ENCODE measurements at places on chromosomes 12 and 14. TPM values are rescaled to one million over a fixed set of nuclear protein-coding genes. Genes with fewer than 3 reads are reported as not detected.

Gene BBOF1
- 16.8 TPM for polyA plus RNA-seq

Gene EFS
- polyA plus RNA-seq = 67.0 TPM

Gene KRT2
- polyA plus RNA-seq = not detected

Gene CMA1
- polyA plus RNA-seq = not detected

DNA sequence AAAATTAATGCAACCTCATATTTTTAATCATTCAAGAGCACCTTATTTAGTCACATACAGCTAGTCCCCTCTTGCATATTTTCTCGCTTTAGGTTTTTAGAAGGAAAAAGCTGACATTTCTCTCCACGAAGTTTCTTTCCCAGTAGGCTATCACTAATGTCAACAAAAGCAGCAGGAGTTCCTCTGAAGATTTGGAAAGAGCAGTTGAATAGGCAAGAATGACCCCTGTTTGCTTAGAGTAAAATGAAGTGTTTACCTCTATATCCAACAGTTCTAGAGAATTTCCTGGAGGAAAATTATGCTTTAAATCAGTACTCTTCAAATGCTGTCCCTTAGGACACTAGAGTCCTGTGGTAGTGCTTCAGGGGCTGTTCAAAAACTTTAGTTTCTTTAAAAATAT is 188.1 kb upstream of the PRKD1 start:
- no peak for DNase-seq

GRCh38 chr12:12441429-12441807 is 84.5 kb downstream of the BORCS5 start:
- no peak for DNase-seq

- DNase-seq = no peak
Measured at GRCh38 chr12:93957870-93958269, 190.5 kb upstream of the PLXNC1 start.

- DNase-seq = no peak
Measured at GRCh38 chr14:63228217-63228616, 24.0 kb downstream of the RHOJ start.

- no peak for DNase-seq
Measured at GRCh38 chr12:104743202-104743580, 214.9 kb downstream of the SLC41A2 start.

DNA sequence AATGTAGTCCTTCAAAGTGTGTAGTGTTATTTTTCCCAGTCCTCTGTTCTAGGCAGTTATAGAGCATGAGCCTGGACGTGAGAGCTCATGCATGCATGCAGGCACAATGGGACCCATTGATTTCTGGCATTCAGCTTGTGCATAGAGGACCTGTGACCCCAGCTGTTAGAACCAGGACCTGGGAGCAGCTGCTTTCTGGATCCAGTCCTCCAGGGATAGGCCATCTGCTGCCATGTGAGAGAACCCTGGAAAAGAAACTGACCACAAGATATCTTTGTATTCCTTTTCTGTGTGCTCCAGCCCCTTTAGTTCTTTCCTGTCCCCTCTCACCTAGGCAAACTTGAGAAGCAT is 76.9 kb downstream of the SUSD6 start:
- DNase-seq = no peak

Data from right lung (tissue), 10 donors.